ENCODE measurements at places on chromosomes 11 and 22. TPM values are rescaled to one million over a fixed set of nuclear protein-coding genes. Genes with fewer than 3 reads are reported as not detected.

DNA sequence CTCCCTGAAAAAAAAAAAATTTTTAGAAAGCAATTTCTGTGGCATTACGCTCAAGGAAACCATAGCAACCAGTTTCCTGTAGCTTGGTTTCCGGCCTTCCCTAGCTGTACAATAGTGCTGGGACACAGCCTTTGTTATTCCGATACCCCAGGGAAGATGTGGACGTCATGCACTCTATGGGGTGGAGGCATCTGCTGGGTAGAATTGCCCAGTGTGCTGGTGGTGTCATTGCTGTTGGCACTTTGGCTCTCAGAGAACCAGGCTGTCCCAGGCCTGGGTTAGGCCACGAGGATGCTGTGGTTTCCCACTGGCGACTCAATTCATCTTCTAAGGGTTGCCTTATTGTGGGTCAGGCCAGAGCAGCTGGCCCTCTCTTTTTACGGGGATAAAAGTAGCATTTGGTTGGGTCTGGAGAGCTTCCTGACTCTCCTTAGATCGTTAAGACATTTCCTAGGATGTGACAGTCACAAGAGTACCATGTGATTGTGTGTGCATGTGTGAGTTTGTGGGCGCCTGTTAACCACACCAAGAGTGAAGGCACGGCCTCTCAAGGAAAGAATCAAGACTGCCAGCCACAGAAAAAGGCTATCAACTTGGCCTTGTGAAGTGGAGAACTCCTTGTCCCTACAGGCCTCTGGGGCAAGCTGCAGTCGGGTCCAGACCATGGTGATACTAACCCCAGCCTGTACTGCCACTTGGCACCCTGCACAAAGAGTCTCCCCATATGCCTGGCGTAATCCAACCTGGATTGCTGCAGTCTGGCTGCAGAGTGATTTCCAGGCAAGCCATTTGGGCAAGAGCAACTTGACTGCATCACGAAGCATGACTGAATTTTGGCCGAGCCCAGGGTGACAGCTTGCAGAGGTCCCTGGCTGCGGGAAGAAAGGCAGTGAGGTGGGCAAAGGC, 35.9 kb upstream of the NAV2 start:
- DNase-seq, result no peak

DNA sequence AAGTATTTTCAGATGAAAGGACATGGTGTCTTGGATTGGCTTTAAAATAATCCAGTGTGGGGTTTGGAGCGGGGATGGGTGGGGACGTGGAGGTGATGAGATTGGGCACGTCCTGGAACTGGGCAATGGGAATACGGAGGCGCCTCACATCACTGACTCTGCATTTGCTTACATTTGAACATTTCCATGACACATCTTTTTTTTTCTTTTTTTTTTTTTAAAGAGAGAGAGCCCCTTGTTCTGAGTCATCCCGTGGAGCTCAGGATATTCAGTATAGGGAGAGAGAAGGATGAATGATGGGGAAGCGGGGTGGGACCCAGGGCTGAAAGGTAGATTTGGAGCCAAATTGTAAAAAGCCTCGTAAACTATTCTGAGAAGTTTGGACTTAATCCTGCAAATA, 142.7 kb downstream of the FBXO7 start:
- no peak for DNase-seq

- peak; percentile 74 for DNase-seq
Measured at GRCh38 chr22:20429254-20430100, 8.1 kb downstream of the SCARF2 start.

GRCh38 chr11:84384731-84385130, 1098.6 kb upstream of the CCDC90B start:
- no peak for DNase-seq

DNA sequence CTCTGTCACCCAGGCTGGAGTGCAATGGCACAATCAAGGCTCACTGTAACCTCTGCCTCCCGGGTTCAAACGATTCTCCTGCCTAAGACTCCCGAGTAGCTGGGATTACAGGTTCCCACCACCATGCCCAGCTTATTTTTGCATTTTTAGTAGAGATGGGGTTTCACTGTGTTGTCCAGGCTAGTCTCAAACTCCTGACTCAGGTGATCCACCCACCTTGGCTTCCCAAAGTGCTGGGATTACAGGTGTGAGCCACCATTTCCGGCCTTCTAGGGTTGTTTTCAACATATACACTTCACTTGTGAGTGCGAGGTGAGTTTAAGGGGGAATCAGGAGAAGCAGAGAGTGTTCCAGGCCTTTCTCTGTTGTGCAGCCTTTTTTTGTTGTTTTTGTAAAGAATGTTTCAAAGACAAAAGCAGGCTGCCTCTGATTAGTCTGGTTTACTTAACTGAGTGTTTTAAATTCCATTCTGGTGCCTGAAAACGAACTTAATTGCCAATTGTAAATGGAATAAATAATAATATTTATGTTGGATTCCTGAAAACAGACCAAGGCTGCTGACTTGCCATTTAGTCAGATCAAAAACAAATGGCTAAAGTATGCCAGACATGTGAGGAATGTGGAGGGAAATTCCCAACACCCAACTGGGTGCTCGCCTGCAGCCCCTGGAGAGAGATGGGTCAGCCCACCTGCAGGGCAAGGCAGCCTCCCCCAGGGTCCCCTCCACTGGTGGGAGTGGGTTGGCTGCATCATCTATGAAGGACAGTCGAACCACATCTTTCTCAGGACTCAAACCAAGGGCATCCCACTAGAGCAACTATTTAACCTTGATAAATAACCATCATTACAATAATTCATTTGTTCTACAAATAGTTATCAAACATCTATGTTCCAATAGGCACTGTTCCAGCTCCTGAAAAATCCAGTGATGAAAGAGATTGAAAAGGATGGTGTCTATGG, 4.6 kb upstream of the RANGAP1 start:
- no peak for DNase-seq

DNA sequence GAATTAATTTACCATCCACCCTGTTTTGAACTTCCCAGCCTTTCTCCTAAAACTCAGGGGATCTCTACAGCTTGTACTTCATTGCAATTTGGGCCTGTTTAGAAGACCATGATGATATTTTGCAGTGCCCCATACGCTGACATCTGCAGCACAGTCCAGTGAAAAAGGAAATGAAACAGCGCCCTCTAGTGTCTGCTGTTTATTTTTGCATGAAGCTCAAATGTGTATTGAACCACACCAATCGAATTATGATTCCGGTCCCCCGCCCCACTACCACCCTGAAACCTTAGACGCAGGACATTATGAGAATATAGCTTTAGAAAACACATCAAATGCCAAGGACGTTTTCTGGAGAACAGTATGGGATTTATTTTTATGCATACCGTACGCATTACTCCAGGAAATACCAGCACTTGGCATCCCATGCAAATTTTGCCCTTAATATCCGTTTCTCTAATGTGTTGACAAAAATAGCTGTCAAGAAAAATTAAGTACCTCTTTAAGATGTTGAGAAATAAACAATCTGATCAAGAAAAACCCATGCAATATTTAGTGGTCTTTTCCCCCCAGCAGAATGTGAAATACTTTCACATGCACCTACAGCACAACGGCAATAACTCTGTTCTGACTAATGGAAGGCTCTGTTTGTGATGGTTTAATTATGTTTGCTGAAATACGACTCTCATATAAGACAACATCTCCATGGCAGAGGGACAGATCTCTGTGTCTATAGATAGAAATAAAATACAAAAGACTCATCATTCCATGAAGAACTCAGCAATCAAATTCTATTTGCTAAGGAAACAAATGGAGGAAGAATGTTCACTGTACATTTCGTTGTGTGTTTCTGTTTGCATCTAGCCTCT, 93.9 kb downstream of the TECTA start:
- DNase-seq, result no peak

The NXPE4 gene
- 191 TPM for total RNA-seq

DNA sequence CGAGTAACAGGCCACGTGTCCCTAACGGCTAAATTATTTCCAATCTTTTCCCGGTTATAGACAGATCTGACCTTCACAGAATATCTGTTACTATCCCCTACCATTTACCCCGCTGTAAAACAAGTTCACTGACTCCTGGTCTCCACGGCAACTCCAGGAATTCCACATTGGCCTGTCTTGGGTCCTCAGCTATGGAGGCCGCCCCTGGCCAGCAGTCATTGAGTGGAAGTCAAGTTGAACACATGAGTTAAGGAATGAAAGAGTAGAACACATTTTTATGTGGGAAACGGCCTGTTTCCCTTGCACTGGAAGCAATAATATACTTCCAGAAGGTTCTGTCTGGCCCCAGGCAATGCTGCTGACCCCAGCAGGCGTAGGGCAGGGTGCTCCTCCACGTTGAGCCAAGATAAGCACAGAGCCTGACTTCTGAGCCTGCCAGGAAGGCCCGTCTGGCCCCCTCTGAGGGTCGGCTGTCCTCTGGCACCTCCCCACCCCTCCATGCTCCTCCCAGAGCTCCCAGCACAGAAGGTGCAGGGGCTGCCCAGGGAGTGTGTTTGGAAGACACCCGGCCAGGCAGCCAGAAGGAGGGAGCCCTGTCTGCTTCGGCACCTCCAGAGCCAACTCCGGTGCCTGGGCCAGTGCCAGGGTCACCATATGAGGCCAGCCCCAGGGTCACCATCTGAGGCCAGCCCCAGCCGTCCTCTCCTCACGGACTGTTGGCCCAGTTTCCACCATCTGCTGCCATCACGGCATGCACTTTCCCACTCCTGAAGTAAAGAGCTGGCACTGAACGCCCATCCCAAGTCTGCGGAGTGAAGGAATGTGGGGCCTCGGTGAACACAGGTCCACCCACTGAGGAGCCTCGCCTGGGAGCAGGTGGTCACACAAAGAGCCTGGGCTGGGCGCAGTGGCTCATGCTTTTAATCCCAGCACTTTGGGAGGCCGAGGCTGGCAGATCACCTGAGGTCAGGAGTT, 813.2 kb downstream of the BRD1 start:
- DNase-seq, result no peak

GRCh38 chr22:31253949-31254348, 38.3 kb downstream of the PIK3IP1 start:
- DNase-seq, result peak; percentile 67

The IFITM2 gene
- total RNA-seq, result 87.7 TPM

- no peak for DNase-seq
Measured at GRCh38 chr11:131518305-131518838, 148.0 kb downstream of the NTM start.

The CNIH2 gene
- 1.1 TPM for total RNA-seq
